ENCODE measurements at places on chromosomes 4 and X. TPM values are rescaled to one million over a fixed set of nuclear protein-coding genes. Genes with fewer than 3 reads are reported as not detected.
A peak's percentile ranks its signal among the peaks of the same experiment; 100 is the strongest.

GRCh38 chr4:85776096-85776495 is 301.1 kb downstream of the ARHGAP24 start:
- H3K27ac ChIP-seq: no peak overlapping the region
- H3K4me3 ChIP-seq: no peak overlapping the region
- DNase-seq: no peak
- no peaks in the 10 kb centered on the region for H3K36me3 ChIP-seq
- H3K4me1 ChIP-seq: no peaks in the 10 kb centered on the region

DNA sequence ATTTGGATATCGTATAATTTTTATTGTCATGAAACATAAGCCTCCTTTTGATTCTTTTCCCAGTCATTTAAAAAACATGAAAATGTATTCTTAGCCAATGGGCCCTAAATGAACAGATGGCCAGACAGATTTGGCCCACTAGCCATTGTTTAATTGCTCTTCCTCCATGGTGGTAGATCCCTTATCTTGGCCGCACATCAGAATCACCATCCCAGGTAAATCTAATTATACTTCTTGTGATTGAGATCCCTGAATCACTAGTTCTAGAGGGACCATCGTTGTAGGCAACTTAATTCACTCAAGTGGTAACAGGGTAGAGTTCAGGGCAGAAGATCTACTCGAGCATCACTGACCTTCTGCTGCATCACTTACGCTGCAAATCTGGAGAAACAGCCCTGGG is 24.1 kb upstream of the VCX3A start:
- no peaks in the 10 kb centered on the region for H3K27me3 ChIP-seq
- H3K27ac ChIP-seq: no peak overlapping the region
- no peak for DNase-seq
- H3K4me3 ChIP-seq: no peak overlapping the region
- no peaks in the 10 kb centered on the region for H3K36me3 ChIP-seq

DNA sequence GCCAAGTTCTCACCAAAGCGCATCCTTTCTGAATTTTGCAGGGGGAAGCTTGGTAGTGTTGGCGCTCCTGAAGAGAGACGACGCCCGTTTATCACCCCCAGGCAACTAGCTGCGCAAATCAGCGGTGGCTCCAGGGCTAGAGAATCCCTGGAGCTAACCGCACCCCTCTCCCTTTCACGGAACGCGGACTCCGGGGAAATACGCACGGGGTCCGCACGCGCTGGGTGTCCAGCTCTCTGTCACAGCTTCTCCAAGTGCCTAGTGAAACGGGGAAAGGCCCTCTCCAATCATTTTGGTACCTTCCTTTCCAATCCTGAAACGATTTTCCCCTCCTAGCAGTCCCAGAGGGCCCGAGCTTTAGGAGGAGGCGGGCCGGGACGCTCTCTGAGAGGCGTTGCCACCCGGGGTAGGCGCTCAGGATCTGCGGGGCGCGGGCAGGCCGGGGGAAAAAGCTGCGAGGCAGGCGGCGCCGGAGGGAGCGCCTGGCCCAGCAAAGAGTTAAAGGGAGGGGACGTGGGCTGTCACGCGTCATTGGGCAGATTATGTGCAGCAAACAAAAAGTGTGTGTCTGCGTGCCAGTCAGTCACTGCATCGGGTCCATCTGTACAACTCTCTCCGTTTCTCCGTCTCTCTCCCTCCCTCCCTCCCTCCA is at the start of gene PRDM8:
PRDM8 (plus strand) TSS at position 582 of the 652 bp plus-strand sequence. CDS start 2,578 bp downstream, outside the sequence.
- no peaks in the 10 kb centered on the region for H3K36me3 ChIP-seq
- no peak within 1 kb of the TSS for H3K27ac ChIP-seq
- peaks cover 27% of the 10 kb centered on the region for H3K4me1 ChIP-seq
- peak within 1 kb of the TSS; percentile 77 for H3K4me3 ChIP-seq
- peak; percentile 43 for DNase-seq

DNA sequence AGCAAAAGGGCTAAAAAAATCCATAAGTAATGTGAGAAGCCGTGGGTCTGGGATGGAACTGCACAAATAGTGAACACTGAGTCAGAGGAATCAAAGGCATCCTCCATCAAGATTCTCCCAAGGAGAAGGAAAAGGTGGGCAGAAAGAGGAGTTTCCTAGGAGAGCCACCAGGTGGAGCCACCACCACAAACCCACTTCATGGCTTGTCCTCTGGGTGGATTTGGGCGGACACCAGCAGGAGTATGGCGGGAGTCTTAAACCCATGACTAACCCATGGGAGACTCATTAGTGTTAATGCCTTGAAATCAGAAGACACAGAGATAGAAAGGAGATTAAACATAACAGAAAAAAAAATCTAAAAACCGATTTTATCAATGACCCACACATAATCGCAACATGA is 147.7 kb downstream of the SH3KBP1 start:
- H3K4me3 ChIP-seq: no peak overlapping the region
- no peak overlapping the region for H3K27ac ChIP-seq
- peaks cover 2% of the 10 kb centered on the region for H3K36me3 ChIP-seq
- DNase-seq: peak; percentile 40

GRCh38 chr4:184807797-184808712 is 17.7 kb downstream of the ACSL1 start:
- no peak overlapping the region for H3K4me3 ChIP-seq
- no peaks in the 10 kb centered on the region for H3K27me3 ChIP-seq
- no peaks in the 10 kb centered on the region for H3K36me3 ChIP-seq
- peaks cover 24% of the 10 kb centered on the region for H3K4me1 ChIP-seq
- H3K27ac ChIP-seq: no peak overlapping the region

DNA sequence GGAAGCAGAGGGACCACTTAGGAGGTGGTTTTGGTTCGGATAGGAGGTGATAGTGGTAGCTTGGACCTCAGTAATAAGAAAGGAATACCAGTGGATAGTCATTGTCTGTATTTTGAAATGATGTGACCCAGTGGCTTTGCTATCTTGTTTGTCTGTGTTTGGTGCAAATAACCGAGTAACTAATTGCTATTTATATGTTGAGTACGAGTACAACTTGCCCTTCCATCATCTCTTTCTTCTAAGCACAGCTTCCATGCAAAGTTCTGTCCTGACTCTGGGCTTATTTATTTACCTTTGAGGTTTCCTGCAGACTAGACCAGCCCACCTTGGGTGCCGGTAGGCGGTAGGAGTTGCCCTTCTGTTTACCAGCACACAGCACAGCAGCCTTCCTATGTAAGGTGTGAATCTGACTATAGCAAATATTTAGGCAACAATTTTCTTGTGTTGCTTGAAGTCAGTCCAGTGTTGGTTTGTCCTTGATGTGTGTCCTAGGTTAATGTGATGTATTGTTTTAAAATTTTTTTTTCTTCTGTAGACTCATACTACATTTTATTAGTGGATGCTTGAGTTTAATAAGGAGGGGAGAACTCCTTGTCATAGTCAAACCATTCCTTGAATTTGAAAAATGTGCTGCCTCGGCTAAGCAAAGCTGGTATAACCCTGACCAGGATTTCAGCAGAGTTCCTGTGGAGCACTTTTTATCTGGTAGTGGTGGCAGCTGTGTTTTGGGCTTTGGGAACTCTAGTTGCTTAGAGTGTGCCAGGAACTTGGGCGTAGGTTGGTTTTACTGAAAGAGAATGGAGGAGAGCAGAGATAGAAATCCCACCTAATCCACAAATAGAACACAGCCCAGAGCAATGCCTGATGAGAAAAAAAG is 21.9 kb downstream of the PTTG2 start:
- H3K36me3 ChIP-seq: no peaks in the 10 kb centered on the region
- H3K4me1 ChIP-seq: peaks cover 47% of the 10 kb centered on the region
- H3K27me3 ChIP-seq: no peaks in the 10 kb centered on the region
- DNase-seq: no peak
- H3K27ac ChIP-seq: no peak overlapping the region

GRCh38 chrX:79336869-79337815 is 30.0 kb downstream of the ITM2A start:
- DNase-seq: no peak
- no peaks in the 10 kb centered on the region for H3K27me3 ChIP-seq
- peaks cover 21% of the 10 kb centered on the region for H3K4me1 ChIP-seq
- peak overlapping the region; percentile 95 for H3K27ac ChIP-seq

- H3K27ac ChIP-seq: peak overlapping the region; percentile 74
- H3K27me3 ChIP-seq: no peaks in the 10 kb centered on the region
- peak overlapping the region; percentile 98 for H3K4me3 ChIP-seq
- peaks cover 2% of the 10 kb centered on the region for H3K36me3 ChIP-seq
- DNase-seq: no peak
Measured at GRCh38 chr4:139455126-139455538, 1.2 kb downstream of the RAB33B start.

DNA sequence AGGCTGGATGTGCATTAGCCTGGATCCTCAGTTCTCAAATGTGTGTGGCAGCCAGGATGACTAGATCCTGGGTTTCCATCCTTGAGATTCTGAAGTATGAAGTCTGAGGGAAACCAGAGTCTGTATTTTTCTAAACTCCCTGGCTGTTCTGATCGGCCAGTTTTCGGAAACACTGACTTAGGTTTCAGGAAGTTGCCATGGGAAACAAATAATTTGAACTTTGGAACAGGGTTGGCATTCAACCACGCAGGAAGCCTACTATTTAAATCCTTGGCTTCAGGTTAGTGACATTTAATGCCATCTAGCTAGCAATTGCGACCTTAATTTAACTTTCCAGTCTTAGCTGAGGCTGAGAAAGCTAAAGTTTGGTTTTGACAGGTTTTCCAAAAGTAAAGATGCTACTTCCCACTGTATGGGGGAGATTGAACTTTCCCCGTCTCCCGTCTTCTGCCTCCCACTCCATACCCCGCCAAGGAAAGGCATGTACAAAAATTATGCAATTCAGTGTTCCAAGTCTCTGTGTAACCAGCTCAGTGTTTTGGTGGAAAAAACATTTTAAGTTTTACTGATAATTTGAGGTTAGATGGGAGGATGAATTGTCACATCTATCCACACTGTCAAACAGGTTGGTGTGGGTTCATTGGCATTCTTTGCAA is 67.6 kb downstream of the PDGFRA start:
- no peaks in the 10 kb centered on the region for H3K4me1 ChIP-seq
- H3K36me3 ChIP-seq: peaks cover 4% of the 10 kb centered on the region
- no peak overlapping the region for H3K27ac ChIP-seq
- DNase-seq: no peak
- no peak overlapping the region for H3K4me3 ChIP-seq

- no peak overlapping the region for H3K27ac ChIP-seq
- H3K27me3 ChIP-seq: peaks cover 20% of the 10 kb centered on the region
- peaks cover 12% of the 10 kb centered on the region for H3K4me1 ChIP-seq
- H3K36me3 ChIP-seq: no peaks in the 10 kb centered on the region
Measured at GRCh38 chrX:13469963-13470684, 99.3 kb upstream of the EGFL6 start.

DNA sequence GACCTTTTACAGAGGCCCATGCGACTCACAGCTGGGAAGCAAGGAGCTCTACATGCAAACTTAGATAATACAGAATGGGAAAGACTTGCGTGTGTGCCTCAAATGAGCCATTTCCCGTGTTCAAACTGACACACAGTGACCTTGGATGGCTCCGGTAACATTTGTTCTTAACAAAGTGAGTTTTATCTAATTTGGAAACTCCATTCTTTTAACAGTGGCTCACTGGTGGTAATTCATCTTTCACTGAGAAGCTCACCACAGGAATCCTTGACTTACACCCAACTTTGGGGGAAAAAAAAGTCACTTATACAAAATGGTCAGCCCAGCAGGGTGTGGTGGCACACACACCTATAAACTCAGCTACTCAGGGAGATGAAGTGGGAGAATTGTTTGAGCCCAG is 190.6 kb downstream of the LDB2 start:
- DNase-seq: no peak
- no peak overlapping the region for H3K4me3 ChIP-seq
- no peaks in the 10 kb centered on the region for H3K36me3 ChIP-seq
- no peaks in the 10 kb centered on the region for H3K4me1 ChIP-seq

DNA sequence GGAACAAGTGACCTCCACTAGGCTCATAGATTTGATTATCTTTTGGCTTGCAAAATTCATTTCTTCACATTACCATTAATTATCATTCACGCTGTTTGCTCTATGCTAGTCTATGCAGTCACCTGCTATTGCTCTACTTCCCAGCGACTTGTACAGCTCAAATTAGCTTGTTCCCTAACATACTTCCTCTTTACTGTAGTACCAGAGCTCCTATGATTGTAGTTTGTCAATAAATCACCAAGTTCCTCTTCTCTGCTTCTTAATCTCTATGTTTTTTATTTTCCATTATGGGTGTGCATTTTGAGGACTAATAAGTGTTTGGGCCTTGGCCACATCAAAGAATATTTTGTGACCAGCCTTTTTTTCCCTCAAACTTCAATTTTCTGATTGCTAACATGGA is 6.2 kb upstream of the GSPT2 start:
- no peaks in the 10 kb centered on the region for H3K36me3 ChIP-seq
- no peak for DNase-seq

DNA sequence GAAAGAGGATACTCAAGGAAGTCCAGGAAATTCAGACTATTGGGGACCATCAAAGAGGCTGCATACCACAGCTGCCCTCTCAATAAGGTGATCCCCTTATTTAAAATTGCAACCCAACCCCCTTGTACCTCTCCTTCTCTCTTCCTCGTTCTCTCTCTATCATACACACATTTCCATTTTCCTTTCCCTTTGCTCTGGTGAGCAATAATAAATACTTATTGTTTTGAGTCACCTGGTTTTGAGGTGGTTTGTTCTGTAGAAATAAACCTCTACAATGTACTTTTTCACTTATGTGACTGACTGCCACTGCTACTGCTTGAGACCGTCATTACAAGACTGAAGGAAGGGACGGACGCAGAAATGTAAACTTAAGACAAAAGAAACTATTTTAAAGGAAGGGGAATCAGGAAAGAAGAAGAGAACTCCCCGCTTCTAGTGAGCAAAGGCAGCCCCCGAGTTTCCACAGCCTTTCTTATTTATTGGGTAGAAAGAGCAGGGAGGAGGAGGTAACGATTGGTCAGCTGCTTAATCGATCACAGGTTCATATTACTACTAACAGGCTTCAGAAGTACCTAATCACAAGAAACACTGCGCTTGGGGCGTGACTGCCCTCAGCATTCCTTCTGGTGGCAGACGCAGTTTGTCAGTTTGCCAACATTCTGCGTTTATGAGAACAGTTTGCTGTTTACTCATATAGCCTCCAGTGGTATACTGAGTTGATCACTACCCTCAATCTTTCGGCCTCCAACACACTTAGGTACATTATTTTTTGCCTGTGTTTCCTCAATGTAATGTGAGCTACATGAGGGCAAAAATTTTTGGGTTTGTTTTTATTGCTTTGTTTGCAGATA is 16.9 kb upstream of the TMEM165 start:
- no peak for DNase-seq
- no peaks in the 10 kb centered on the region for H3K36me3 ChIP-seq
- H3K4me3 ChIP-seq: no peak overlapping the region
- H3K27ac ChIP-seq: no peak overlapping the region
- H3K4me1 ChIP-seq: peaks cover 5% of the 10 kb centered on the region

- H3K4me1 ChIP-seq: peaks cover 6% of the 10 kb centered on the region
- peaks cover 2% of the 10 kb centered on the region for H3K36me3 ChIP-seq
- H3K27me3 ChIP-seq: peaks cover 6% of the 10 kb centered on the region
Measured at GRCh38 chr4:7929118-7929951, 10.3 kb downstream of the AFAP1 start.

- H3K4me3 ChIP-seq: no peak overlapping the region
- no peaks in the 10 kb centered on the region for H3K4me1 ChIP-seq
- no peak overlapping the region for H3K27ac ChIP-seq
- H3K36me3 ChIP-seq: no peaks in the 10 kb centered on the region
Measured at GRCh38 chr4:95465010-95465409, 83.8 kb downstream of the UNC5C start.

S100G gene
- total RNA-seq: not detected

AKAP14 gene
- not detected for total RNA-seq

HS6ST2 gene
- total RNA-seq: 0.19 TPM

FMR1NB gene
- total RNA-seq: not detected

EXOC1L gene
- total RNA-seq: not detected

Measured in activated T-cell treated with anti-CD3 and anti-CD28 coated beads, Interleukin-2, amount 50 U/mL, for 72 hours (primary cell).